ENCODE measurements at places on chromosomes 12 and 14. TPM values are rescaled to one million over a fixed set of nuclear protein-coding genes. Genes with fewer than 3 reads are reported as not detected.
A peak's percentile ranks its signal among the peaks of the same experiment; 100 is the strongest.

Gene MYF6
- not detected for polyA plus RNA-seq

DNA sequence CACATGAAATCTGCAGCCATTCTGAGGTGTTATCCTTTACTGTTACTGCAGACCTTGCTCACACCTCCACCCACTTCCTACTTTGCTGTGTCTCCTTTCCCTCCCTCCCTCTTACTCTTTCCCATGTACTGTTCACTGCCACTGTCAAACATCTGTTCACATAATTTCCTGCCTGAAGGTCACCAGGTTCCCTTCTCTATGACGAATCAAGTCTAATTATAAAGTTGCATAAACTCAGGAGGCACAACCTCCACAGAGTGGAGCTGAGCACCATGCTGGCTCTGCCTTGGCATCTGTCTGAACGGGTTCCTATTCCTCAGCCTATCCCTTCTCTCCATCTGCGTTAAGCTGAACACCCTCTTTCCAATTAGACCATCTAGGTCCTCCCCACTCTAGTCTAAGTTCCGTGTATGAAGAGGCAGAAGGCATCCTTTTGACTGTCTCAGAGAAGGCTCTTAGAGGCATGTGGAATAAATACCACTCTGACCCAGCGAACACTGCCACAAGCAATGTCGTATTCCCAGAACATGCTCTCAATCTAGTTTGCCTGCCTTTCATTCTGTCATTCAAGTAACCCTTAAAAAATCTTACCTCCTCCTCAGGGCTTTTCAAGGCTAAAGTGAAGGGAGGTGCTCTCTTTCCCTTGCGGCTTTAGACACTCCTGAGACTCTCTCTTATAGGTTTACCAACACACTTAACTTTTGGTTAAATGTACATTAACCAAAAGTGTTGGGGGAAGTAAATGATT is 48.7 kb downstream of the ACADS start:
- DNase-seq = no peak

DNA sequence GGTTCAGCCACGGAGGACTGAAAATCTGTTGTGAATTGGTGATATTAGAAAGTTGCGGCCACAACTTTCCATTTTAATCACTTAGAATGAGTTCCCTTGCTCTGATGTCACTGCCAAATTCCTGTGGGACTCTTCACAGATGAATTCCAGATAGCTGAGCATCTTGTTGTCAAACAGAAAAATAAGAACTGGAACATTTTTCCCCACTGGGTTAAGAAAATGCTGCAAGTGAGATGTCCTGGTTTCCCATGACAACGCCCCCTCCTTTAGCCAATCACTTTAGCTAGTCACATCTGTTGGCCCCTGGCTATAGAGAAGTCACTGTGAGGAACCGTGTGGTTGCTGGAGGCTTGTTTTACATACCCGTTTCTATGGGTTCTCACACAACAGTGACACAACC is 135.9 kb downstream of the KTN1 start:
- DNase-seq = no peak

DNA sequence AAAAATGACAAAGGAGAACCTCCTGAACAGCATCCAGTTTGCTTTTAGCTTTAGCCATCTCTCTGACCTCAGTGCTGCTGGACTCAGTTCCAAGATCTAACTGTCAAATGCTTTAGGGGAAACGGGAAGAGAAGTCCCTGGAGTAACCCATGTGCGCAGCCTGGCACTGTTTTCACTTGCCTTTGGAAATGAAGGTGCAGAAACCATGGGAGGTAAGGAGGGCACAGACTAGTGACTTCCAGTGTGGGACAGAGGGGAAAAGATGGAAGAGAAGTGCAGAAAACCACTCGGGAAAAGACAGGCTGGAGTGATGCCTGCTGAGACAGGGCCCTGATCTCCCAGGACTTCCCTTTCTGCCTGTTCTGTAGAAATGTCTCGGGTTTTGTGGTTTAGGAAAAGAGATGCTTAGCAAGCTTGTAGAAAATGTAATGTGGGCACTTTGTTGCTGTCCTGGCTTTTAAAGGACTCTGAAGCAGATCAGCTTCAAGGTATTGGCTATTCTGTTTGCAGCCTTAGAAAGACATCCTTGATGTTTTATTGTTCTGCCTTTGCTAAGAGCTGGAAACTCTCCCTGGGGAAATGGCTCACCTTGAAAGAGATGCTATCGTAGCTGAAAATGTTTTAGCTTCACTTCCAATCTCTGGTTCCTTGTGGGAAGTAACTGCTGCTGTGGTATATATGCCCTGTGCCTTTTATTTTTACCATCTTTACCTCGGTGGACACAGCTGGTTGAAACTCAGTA is 124.6 kb upstream of the HIF1A start:
- DNase-seq = no peak

Gene STRN3
- 11.0 TPM for polyA plus RNA-seq

DNA sequence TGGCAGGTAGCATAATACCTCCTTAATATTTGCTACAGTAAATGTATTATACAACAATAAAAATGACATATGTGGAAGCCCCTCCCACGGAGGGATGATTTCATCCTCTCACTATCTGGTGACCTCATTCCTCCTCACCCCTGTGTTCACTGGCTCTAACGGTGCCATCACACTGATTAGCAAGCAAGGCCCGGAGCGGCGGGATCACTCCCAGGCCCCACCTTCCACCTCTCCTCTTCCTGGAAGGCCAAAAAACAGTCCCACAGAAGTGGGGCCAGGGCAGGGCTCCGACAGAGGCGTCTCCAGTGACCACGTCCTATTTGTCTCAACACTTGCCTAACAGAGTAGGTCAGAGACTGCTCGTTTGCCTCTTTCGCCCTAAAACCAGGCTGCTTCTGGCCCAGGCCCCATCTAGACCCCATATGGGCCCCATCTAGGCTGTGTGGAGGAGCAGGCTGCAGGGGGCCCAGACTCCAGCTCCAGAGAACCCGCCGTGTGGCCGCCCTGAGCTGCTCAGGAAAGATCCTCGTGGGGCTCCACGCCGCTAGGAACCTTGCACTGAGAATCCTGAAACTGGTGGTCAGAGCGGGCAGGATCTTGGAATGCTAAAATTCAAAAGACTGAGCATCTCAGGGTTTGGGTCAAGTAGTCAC is 3.7 kb downstream of the SELPLG start:
- DNase-seq = peak; percentile 28

- DNase-seq = no peak
These were observed 30.4 kb upstream of the BCAT1 start for GRCh38 chr12:24979329-24979728.

DNA sequence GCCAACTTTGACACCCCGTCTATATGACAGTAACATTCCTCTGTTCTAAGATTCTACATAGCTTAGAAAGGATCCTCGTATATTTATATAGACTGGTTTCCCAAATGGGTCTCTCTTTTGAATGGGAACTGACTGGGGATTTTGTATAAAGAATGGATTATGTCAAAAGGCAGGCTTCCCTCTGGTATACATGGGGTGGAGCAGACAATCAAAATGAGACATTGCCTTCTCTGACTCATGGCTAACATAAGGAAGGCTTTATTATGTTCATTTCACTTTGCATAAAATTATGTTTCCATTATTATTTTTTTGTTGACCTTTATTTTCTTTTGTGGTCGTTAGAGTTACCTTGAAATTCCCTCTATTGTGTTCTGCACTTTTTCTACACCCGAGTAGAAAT is 211.1 kb downstream of the ALG10B start:
- DNase-seq = no peak

Gene CD69
- 0.53 TPM for polyA plus RNA-seq

Gene CLEC12A
- polyA plus RNA-seq = 0.27 TPM

GRCh38 chr14:32183151-32184058 is 18.4 kb upstream of the RNU6-7 start:
- DNase-seq = no peak

- DNase-seq = no peak
These were observed 210.6 kb downstream of the SLC6A15 start for GRCh38 chr12:84702001-84702400.

DNA sequence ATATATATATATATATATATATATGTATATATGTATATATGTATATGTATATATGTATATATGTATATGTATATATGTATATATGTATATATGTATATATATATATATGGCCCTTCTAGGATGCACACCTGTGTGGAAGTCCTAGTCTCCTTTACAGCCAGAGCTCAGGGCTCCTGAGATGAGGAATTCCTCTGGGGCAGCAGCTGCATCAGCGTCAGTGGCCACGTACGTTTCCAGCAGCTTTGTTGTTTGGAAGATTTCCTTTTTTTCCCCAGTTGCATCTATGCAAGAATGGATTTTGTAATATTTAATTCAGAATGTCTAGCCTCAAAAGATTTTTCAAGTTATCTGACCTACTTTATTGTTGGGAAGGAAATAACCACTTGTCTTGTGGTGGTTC is 68.6 kb downstream of the TNFAIP2 start:
- no peak for DNase-seq
